ENCODE measurements at places on chromosomes 11 and 22.
A peak's percentile ranks its signal among the peaks of the same experiment; 100 is the strongest.

GRCh38 chr11:46122945-46123715 is 1.9 kb upstream of the PHF21A start:
- DNase-seq = no peak

DNA sequence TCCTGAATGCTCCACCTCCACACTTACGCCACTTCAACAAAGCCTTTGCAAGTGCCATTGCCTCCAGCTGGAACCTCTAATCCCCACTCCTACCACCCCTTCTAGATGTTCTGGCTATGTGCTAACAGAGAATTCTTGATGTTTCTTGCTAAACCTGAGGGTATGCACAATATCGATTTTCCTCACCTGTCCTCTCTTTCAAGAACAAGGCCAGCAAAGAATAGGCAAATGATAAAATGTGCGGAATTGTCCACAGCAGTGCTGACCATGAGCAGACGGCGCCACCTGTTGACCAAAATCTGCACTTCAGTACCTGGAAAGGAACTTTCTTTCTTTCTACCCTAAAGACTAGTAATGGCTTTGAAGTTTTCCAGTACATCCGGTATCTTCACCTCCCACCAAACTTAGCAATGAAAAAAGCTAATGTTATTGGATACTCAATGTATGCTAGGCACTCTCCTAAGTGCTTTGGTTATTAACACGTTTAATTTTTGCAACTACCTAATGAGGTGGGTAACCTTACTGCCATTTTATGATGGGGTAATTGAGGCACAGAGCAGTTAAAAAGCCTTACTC is 3.4 kb downstream of the TIMM10 start:
- DNase-seq = peak; percentile 60

DNA sequence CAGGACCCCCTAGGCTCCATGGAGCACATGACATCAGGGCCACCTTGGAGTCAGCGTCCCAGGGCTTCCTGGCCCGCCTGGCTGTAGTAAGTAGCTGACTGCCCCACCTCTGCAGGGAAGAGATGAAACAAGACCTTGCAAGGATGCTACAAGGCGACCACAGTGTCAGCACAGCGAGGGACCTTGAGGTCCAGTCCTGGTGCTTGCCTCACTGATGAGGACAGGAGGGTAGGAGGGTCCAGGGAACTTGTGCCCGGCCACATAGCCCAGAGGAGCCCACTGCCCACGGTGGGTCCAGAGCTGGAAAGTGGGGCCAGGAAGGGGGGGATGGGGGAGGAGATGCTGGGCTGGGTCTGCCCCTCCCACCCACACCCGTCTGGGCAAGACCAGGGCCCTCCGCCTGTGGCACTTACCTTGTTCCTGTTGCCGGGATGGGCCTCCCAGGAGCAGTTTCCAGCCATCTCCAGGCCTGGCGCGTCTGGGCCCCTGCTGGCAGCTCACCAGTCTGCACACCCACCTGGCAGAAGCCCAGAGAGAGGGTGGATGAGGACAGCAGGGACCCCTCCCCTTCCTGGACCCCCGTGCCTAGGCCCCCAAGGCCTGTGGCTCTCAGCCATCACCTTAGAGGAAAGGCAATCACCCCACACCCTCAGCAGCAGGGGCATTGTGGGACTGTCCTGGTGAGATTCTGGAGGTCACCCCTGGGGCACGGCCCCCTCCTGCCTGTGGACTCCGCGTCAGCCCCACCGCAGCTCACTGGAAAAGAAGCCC is 3.4 kb downstream of the MRGPRF start:
- DNase-seq = no peak

DNA sequence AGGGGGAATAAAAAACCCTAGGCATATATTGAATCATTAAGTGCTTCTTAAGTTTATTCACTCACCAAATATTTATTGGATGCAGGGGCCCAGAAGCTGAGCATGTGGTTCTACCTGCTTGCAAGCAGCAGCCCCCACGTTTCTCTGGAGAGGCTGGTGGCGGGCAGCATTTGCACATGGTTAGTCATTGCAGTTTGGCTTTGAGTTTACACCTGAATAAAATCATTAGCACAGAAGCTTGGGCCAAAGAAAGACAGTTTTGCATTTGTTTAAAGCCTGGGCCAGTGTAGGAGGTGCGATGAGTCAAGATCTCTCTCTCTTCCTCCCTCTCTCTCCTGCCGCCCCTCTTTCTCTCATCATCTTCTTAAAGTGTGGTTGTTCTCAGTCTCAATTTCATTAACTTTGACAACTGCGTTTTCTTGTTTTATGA is 72.6 kb downstream of the C22orf31 start:
- no peak for DNase-seq

- no peak for DNase-seq
Measured at GRCh38 chr11:128691802-128692752, 1.8 kb upstream of the FLI1 start.

DNA sequence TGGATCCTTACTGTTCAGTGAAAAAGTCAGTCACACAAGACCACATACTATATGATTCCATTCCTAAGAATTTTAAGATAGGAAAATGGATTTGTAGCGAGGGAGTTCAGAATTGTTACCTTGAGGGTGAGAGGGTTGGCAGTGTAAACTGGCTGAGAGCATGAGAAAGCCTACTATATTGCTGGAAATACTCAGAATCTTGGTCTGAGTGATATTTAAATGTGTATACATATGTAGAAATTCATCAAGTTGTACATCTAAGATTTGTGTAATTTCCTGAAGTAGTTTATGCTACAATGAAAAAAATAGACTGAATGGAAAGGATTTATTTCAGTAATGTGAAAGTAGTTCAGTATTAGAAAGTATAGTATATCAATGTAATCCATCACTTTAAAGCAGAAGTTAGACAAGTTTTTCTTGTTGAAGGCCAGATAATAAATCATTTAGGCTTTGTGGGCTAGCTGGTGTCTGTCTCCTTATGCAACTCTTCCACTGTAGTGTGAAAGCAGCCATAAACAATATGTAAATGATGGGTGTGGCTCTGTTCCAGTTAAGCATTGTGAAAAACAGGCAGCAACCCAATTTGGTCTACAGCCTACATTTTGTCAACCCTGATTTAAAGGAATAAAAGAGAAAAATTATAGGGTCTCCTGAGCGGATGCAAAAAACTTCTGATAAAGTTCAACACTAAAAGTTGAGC is 127.2 kb upstream of the THY1 start:
- DNase-seq = no peak

GRCh38 chr11:10564030-10564429 is 4.4 kb downstream of the LYVE1 start:
- no peak for DNase-seq

- no peak for DNase-seq
Measured at GRCh38 chr22:24859587-24859986, 53.6 kb downstream of the SGSM1 start.

DNA sequence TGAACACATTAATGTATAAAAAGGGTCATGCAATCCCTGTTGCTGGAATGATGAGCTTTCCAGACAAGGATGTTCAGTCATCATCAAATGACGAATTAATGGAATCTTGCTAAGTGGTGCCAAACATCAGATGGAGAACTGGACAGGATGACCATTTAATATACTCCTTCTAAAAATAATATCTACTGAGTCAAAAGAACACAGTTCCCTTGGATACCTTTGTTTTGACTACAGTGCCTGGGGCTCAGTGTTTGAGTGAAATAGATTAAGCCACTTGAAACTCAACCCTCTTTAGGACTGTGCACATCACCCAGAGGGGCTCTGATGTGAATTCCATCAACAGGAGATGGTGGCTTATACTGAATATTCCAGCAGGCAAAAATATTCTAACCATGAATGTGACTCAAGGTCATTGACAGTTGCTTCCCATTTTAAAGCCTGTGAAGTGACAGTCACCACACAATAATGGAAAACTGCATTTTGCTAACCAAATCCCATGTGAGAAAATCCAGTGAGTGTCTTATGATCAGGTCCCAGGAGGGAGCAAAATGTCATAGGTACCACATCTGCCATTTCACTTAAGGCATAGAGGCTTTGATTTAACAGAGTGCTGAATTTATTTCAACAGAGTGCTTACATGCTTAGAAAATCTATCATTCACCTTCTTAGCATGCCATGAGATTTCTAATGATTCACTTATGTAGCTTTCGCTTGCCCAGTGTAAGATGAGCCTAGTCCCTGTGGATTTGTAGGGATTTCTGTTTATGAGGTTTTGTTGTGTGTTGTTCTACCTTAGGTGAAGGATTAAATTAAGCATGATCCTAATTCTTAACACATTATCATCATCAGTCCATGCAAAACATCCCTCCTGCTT is 41.3 kb upstream of the SLN start:
- DNase-seq = no peak

GRCh38 chr11:58505849-58506248 is 2.1 kb downstream of the OR5B21 start:
- DNase-seq = no peak

DNA sequence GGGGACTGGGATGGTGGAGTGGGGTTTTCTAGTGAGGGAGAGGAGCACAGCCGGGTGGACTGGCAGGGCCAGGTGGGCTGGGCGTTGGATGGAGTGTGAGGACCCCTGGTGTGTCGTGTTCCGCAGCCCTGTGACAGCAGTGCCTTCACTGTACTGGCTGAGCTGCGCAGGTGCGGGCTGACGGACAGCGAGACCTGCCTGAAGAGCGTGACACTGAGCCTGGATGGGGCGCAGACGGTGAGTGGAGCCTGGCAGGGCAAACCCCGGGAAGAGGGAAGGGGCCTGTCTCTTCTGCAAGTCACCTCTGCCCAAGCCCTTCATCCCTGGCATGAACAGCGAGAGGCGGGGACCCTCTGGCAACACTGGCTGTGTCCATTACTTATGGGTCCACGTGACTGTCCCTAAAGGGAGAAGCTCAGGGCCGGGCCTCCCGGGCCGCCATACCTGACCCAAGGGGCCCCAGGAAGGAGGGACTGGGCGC is 10.0 kb downstream of the MUC5AC start:
- no peak for DNase-seq

- no peak for DNase-seq
Measured at GRCh38 chr11:44469412-44469811, 96.1 kb upstream of the CD82 start.

DNA sequence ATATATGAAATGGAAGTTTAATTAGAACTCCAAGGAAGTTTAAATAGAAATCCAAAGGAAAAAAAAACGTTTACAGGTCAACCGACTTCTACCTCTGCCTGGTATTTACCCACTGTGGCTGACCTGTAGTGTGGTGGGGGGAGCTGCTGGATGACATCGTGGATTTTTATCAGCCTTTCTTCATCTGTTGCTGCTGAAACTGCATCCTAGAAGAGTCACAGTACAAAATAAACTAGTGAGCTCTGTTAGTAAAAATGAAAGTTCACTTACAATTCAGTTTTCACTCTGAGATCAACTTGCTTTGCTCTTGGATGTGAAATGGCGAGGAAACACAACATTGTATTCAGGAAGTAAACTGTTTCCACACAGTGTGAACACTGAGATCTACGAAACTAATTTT is 43.2 kb upstream of the TP53AIP1 start:
- no peak for DNase-seq

- DNase-seq = no peak
Measured at GRCh38 chr22:36935694-36936093, 22.3 kb downstream of the CSF2RB start.

GRCh38 chr22:33224841-33225240 is 166.7 kb upstream of the SYN3 start:
- DNase-seq = no peak

GRCh38 chr11:3155691-3156258 is 9.3 kb downstream of the OSBPL5 start:
- peak; percentile 70 for DNase-seq

- peak; percentile 61 for DNase-seq
Measured at GRCh38 chr11:95147364-95147905, 57.8 kb downstream of the ENDOD1 start.

GRCh38 chr11:36586543-36586942 is 7.8 kb upstream of the IFTAP start:
- DNase-seq = no peak

GRCh38 chr11:22466351-22466750 is 128.2 kb downstream of the SLC17A6 start:
- DNase-seq = no peak

DNA sequence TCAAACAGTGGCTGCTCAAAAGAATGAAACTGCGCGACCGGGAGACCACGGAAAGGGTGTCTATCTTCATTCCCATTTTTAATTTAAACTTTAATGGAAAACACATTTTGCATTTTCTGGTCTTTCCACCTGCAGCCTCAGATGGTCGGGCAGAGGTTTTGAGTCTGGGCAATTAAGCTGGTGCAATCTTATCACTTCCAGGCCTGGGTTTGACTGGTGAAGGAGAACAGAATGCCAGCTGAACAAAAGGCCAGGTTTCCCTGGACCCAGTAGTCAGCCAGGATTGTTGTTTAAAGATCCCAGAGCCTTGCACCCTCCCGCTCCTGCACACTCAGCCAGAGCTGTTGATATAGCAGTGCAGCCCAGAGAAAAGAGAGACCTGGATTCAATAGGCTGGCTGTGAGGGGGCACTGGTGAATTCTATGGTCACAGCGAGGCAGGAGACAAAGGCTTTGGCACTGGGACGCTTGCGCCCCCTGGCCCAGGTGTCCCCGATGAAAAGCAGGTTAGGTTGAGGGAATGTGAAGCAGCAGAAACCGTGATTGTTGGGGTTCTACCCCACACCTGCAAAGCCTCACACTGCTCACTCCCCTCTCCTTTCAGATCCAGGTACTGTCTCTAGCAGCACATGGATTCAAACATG is 83.6 kb downstream of the FLI1 start:
- DNase-seq = no peak

GRCh38 chr11:129657866-129658525 is 157.7 kb upstream of the TMEM45B start:
- no peak for DNase-seq

DNA sequence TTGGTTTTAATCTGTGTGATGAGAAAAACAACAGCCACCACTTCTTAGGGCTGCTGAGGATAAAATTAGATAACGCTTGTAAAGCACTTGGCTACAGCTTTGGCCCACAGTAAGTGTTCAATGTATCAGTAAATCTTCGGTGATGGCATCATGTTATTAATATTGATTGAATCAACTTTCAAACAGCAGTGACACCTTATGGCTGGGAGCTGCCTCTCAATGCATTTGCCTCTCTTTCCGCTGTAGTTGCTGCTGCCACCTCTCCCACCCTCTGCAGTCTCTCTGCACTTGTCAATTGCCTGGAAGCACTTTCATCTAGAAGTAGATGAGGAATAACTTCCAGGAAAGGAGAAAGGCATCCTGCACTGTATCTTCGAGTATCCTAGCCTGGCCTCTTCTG is 491.1 kb downstream of the OPCML start:
- DNase-seq = no peak

DNA sequence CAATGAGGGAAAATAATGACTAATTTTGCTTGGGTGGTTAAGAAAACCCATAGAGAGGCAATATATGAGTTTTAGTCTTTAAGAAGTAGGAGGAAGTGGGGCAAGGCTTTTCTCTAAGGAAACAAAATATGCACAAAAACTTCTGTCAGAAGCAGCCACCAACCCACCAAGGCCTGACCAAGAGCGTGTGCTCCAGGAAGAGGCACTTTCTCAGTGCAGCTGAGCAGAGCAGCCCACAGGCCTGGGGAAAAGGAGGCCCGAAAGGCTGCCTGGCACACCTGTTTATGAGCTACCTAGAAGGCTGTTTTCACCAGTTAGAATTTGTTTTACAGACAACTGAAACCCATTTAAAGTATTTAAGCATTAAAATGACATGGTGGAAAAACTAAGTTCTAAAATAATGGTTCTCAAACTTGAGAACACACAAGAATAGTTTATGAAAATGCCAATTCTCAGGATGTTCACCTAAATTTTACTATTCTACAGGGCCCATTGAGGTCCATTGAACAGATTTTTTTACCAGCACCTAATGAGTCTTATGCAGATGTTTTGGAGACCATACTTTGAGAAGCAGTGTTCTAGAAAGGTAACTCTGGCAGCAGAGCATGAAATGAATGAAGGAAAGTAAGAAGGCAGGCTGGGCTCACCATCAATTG is 160.5 kb upstream of the DDI1 start:
- DNase-seq = no peak

- no peak for DNase-seq
Measured at GRCh38 chr22:17100621-17101020, 15.8 kb downstream of the IL17RA start.

All from SK-N-DZ (cell line).